ENCODE measurements at places on chromosomes 12 and 14. TPM values are rescaled to one million over a fixed set of nuclear protein-coding genes. Genes with fewer than 3 reads are reported as not detected.
A peak's percentile ranks its signal among the peaks of the same experiment; 100 is the strongest.

Gene PLBD1
- total RNA-seq = 0.14 TPM

Gene KCNJ8
- total RNA-seq = not detected

GRCh38 chr14:73728717-73729330 is 14.6 kb upstream of the PNMA1 start:
- peak; percentile 88 for DNase-seq

DNA sequence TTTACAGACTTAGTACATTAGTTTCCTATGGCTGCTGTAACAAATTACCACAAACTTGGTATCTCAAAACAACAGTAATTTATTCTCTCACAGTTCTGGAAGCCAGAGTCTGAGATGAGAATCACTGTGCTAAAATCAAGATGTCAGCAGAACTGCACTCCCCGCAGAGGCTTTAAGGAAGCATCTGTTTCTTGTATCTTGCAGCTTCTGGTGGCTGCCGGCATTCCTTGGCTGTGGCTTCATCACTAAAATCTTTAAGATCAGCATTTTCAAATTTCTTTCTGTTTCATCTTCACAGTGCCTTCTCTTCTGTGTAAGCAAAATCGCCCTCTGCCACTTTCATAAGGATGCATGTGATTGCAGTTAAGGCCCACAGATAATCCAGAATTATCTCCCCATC is 9.4 kb downstream of the STON2 start:
- DNase-seq = no peak

GRCh38 chr14:75095690-75096089 is 26.2 kb downstream of the ZC2HC1C start:
- no peak for DNase-seq

DNA sequence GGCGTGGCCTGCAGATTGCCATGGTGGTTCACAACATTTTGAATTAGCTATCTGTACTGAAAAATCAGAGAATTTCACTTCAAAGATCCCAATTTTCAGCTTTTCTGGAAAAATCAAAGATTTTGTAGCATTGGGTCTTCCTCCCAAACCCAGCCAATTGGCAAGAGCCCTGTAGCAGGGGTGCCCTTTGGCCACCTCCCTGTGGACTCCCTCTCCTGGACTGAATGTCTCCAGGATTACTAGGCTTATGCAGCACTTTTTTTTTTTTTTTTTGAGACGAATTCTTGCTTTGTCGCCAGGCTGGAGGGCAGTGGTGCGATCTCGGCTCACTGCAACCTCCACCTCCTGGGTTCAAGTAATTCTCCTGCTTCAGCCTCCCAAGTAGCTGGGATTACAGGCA is 9.7 kb downstream of the PSMD9 start:
- no peak for DNase-seq
